Fibroblast of villous mesenchyme (primary cell): ENCODE measurements at places on chromosomes 1 and 21. TPM values are rescaled to one million over a fixed set of nuclear protein-coding genes. Genes with fewer than 3 reads are reported as not detected.

Gene CHIA
- total RNA-seq: not detected in 2 replicates

Gene FAM89A
- total RNA-seq: 7.7 and 22.5 TPM in 2 replicates

Gene LCE3C
- not detected in 2 replicates for total RNA-seq

Gene DDAH1
- 135 and 259 TPM in 2 replicates for total RNA-seq

Gene PPIAL4G
- total RNA-seq: not detected in 2 replicates

Gene DMBX1
- total RNA-seq: not detected in 2 replicates

Gene RBP7
- 0.43 TPM in 1 of 2 replicates, not detected in the other for total RNA-seq

Gene PMVK
- total RNA-seq: 6.4 and 8.2 TPM in 2 replicates

Gene GPR52
- total RNA-seq: 1.9 and 2.6 TPM in 2 replicates

Gene SAMD13
- under 0.01 and 0.64 TPM in 2 replicates for total RNA-seq

Gene NDUFV3
- 44.0 and 61.8 TPM in 2 replicates for total RNA-seq

Gene DPYD
- total RNA-seq: 22.5 and 48.4 TPM in 2 replicates

Gene URB2
- 10.3 and 14.7 TPM in 2 replicates for total RNA-seq

Gene STPG1
- total RNA-seq: 4.2 and 9.9 TPM in 2 replicates

Gene SIM2
- total RNA-seq: 0.32 TPM in 1 of 2 replicates, not detected in the other

- peak; percentile 39 for DNase-seq
Observed at GRCh38 chr1:240672132-240672811, 60.3 kb upstream of the GREM2 start.

DNA sequence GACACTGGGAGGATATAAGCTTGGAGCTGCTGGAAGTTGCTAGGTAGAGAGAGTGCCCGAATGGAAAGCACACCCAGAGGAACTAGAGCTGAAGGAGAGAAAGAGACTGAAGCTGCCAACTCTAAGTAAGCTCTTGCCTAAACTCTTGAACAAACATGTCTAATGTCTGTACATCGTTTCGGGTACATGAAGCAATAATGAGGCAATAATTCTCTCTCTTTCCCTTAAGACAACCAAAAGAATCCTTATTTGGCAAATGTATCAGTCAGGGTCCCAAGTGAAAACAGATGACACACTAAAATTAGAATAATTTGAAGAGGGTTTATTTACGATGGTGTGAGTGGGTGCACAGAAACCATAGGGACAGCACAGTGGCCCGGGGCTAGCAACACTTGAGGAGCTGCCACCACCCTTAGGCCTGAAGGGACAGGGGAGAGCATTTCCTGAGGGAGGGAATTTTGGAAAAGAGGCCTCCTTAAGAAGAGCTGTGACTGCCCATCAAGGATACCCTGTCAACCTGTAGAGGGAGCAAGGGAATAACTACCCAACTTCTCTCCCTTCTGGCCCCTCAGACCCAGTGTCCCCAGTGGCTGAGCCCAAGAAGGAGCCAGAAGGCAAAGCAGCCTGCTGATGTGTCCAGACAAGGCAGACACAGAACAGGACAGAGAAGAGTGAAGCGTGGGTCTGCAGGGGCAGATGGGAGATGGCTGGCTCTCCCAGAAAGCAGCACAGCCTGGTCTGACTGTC is 36.1 kb upstream of the KHDRBS1 start:
- DNase-seq: peak; percentile 67

DNA sequence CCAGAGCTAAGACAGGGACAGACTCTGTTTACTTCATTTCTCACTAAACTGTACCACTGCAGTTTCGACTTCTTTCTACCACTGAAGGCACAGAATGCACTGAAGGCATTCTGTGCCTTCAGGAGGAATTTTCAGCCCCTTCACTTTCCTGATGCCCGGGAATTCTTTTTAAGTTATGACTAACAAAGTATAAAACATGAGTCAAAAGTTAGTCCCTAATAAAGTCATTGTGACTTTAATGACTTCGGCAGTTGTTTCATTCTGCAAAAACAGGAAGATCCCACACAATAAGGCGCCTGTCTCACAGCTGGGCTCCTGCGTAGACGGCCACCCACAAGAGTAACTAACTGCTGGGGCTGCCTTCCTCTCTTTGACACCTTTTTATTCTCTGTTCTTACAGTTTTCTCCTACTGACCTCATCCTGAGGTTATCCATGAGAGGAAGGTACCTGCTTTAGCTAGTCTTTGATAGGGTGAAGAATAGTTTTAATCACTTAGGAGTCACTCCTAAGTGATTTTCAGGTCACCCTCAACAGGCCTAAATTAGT is 183.9 kb upstream of the SGIP1 start:
- peak; percentile 54 for DNase-seq

DNA sequence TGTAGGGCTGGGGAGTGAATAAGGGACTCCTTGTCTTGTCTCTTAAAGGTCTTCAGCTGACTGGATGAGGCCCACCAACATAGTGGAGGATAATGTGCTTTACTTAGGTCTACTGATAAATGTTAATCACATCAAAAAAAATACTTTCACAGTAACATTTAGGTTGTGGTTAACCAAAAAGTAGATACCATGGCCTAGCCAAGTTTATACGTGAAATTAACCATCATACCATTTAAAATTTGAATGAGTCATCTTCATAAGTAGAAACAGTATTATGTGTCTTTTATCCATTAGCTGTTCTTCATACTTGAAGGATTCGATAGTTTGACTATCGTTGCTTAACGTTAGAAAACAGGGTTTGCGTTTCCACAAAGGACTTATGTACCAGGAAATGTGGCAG is 80.9 kb downstream of the MTR start:
- DNase-seq: no peak

DNA sequence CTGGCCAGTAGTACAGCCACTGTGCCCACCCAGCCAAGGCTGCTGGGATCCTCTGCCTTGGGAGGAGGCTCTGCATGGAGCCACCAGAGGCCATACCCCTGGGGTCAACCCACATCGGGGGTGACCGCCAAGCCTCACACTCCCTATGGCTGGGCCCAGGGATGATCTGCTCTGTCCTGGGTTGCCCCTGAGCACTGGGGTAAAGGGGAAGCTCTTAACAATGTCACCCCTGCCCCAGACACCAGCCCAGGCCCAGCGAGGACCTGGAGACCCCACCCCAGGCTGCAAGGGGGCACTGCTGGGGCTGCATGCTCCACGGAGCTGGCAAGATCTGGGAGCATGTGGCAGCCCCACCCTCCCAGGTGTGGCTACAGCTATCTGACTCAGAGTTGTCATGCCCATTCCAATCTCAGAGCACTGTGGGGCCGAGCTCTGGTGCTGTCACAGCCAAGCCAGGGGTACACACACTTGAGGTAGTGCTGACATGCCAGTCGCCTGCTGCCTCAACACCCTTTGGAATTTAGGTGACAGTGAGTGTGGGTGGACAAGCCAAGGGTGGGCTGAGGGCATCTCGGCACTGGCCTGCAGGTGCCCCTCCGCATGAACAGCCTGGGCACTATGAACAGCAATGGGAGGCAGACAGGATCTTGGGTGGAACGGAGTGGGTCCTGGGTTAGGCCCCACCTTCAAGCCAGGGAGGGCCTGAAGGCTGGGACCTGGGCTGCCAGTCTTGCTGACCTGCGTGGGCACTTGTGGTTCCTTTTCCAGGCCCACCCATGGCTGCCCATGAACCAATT is 427.7 kb downstream of the LRRIQ3 start:
- no peak for DNase-seq

DNA sequence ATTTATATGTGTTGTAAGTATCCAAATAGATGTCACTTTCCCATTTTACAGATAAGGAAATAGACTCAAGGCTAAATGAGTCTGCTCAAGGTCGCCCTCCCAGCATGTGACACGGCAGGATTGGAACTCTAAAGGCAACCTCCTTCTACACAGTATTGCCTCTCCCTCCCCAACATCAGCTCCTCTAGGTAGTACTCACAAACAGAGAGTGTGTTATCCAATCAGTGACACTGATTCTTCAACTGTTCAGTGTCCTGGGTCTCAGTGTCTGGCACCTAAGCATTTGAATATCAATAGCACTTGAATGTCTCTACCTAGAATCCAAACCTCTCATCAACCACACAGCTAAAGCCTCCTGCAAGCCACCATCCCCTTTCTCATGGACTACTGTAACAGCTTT is 87.1 kb downstream of the DAB1 start:
- DNase-seq: no peak

GRCh38 chr1:101323535-101323934 is 86.7 kb downstream of the S1PR1 start:
- DNase-seq: no peak

DNA sequence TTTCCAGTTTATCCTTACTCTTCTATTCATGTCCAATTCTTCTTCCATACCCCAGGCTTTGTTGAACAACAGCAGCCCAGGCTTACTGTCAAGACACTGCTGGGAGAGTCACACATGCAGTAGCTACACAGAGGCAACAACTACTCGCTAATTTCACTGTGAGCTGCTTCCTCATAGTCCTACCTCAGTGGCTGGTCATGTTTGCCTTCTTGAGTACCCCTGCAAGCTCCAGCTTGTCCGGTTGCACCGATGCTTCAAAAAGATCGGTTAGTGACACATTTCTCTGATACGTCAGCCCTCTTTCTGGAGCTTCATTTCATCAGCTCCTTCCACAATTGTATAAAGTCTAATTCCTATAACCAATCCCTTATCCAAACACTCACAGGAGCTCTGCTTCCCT is 246.7 kb upstream of the NFIA start:
- DNase-seq: no peak

- DNase-seq: no peak
Observed at GRCh38 chr1:216630532-216630931, 92.7 kb downstream of the ESRRG start.
